ENCODE measurements at places on chromosomes 1 and 21.

GRCh38 chr1:164949771-164950471 lies 390.9 kb downstream of the PBX1 start:
- DNase-seq = no peak

- DNase-seq = no peak
Measured at GRCh38 chr1:198632007-198632406, 6.8 kb upstream of the PTPRC start.

GRCh38 chr1:202210385-202210784 lies 16.8 kb downstream of the LGR6 start:
- peak; percentile 54 for DNase-seq

DNA sequence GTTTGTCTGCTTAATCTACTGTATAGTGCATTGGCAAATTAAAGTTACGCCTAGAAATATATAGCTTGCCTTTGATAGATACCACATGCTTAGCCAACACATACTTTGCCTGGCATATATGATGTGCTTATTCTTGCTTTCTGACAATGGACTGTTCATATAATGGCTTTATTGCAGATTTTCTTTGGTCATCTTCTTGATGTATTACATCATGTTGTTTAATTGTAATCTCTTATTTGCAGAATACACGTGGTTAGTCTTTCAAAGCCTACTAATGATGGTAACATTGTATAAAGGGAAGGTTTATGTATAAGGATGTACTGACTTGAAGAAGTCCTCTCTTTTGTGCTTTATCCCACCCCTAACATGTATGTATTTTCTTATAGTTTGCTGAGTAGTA lies 201.5 kb downstream of the PDE4B start:
- DNase-seq = no peak

- no peak for DNase-seq
Measured at GRCh38 chr21:45463871-45464270, 58.9 kb downstream of the COL18A1 start.

GRCh38 chr1:90384193-90384592 lies 332.9 kb downstream of the BARHL2 start:
- DNase-seq = no peak

- no peak for DNase-seq
Measured at GRCh38 chr1:24317081-24317480, 2.1 kb upstream of the GRHL3 start.

DNA sequence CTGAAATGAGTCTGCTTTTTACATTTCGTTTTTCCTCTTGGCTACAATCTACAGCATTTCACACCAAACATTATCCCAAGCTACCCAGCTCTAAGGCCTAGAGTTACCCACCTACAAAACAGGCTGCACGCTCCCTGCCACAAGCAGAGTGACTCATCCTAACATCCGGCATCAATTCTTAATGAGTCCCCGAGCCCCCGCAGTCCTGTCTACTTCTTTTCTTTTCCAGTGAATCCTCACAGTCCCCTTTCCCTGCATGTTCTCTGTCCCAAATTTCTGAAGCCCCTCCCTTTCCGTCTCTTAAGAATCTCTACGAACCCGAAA lies 650 bp downstream of the PCNX2 start:
- peak; percentile 59 for DNase-seq

DNA sequence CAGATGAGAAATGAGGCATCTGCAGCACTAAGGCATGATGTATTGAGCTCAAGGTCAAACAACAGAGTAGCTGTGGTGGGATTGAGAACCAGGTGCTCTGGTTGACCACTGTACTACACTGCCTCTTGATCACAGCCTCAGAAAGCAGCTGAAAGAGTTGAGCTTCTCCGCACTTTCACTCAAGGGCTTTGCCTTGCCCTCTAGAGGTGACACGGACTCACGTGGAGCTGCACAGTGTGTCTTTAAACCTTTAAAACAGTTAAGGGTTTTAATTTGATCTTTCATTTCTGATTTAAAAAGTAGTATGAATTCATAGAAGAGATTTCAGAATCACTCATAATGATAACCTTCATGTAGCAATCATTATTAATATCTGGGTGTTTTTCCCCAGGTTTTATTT lies 132.5 kb downstream of the RWDD3 start:
- DNase-seq = no peak

DNA sequence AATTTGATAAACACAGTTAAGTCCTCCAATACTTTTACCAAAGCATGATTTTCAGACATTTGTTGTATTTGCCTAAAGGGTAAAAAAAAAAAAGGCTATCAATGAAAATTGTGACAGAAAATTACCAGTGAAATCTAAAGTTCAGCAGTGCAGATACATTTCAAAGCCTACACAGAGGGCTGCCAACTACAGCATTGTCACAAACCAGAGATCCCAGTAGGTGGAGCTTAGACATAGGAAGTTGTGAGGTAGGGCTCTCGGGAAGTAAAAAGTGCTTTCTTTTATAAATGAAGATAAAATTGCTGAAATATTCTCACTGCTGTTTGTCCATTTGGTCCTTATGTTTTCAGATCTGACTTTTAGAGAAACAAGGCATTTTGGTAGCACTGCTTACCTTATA lies 123.0 kb downstream of the DYRK1A start:
- DNase-seq = no peak

DNA sequence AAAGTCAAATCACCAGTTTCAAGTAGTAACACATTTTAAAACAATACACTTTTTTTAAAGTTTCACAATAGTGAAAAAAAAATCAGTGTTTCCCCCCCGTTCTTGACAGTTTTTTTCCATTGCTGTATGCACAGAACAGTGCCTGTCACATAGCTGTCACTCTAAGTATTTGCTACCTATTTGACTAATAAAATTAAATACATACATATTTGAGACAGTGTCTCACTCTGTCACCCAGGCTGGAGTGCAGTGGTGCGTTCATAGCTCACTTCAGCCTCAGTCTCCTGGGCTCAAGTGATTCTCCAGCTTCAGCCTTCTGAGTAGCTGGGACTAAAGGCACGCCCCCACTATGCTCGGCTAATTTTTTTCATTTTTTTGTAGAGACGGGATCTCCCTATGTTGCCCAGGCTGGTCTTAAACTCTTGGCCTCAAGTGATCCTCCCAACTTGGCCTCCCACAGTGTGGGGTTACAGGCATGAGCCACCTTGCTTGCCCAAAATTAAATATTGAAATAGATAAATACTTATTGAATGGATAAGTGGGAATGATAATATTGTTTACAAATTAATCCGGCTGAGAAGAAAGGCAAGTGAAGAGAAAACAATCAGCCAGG lies 12.6 kb upstream of the RHBG start:
- no peak for DNase-seq

GRCh38 chr1:37392051-37392450 lies 82.3 kb upstream of the ZC3H12A start:
- no peak for DNase-seq

- no peak for DNase-seq
Measured at GRCh38 chr1:175499595-175500382, 243.6 kb downstream of the TNR start.

DNA sequence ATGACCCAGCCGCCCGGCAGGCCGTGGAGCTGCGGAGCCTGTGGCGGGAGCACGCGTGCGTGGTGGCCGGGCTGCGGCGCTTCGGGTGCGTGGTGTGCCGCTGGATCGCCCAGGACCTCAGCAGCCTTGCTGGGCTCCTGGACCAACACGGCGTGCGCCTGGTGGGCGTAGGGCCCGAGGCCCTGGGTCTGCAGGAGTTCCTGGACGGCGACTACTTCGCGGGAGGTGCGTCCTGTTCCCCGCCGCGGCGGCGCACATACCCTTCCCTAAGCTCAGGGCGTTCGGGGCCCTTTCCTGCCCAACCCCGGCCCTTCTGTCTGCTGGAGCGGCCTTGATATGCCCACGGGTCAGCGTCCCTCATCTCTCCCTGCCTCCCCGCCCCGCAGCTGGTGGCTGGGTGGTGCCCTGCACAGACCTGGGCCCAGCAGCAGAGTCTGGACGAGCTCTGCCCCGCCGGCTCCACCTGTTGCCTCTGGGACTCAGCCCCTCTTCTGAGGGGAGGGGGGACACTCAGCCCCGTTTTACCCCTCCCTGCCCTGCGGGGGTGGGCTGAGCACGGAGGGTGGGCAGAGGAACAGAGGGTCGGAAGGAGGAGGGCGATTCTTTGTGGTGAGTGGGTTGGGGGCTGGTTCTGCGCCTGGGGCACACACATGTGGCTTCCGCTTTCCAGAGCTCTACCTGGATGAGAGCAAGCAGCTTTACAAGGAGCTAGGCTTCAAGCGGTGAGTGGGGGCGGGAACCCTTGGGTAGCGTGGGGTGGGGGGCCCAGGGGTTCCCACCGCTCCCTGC lies 688 bp downstream of the PRXL2B start:
- no peak for DNase-seq

GRCh38 chr1:111290630-111291029 lies at the start of gene CHIA:
Gene CHIA (plus strand): TSS chr1:111290851. CDS start chr1:111310468, 19,617 bp downstream.
- no peak for DNase-seq

- peak; percentile 67 for DNase-seq
Measured at GRCh38 chr1:154999571-155000410, 2.8 kb upstream of the ZBTB7B start.

DNA sequence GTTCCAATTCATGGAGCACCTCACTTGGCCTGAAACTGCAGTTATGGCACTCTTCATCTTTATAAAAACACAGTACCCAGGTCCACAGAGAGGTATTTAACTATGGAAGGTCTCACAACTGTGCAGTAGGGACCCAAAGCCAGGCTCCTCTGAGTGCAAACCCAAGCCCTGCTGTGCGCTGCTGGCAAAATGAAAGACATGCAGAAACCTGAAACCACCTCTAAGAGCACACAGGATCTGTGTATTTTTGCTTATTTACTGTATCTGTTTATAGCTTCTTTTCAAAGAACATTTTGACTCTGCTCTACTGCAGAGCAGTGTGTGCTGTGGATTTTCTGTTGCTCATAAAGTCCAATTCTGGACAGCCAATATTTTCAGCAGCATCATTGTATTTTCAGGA lies 166.6 kb downstream of the DSCAM start:
- no peak for DNase-seq

DNA sequence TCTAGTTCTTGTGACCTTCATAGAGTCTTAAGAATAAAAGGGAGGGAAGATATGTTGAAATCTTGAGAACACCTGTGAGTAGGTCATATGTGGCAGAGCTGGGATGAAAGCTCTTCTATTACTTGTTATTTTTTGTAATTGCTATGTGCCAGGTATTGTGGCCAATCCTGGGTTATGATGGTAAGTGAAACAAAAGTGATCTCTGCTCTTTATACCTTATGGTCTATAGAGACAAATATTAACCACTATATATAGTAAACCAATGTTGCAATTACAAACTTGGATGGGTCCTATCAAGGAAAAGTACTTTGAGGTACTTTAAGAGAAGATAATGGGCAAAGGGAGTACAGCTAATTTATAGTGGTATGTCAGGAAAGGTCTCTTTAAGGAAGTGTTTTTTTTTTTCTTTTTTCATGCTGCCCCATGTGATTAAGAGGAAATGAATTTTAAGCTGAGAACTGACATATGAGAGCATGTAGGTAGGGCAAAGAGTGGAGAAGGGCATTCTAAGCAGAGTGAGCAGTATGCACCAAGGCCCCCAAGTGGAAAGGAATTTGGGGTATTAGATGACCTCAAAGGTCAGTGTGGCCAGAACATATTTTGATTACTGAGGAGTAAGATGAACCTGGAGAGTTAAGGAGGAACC lies 43.3 kb downstream of the POU2F1 start:
- DNase-seq = peak; percentile 7

GRCh38 chr1:231420959-231421545 lies 1.0 kb downstream of the EGLN1 start:
- peak; percentile 44 for DNase-seq

DNA sequence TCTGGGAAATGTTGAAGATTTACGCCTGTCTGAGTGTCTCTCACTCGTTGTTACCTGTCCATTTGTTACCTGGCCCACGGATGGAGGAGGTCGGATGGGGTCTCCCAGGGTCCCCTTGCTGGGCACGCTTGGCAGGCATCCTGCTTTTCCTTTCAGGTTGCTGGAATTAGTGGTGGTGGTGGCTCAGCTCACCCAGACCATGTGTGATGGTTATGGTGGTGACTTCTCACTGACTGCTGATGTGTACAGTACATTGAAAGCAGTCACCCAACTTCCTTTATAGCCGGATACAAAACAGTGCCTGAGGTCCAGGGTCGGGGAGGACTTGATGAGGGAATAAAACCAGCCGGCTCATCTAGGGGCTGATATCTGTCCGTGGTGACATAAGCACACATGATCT lies 19.5 kb downstream of the MAPKAPK2 start:
- no peak for DNase-seq

- DNase-seq = peak; percentile 49
Measured at GRCh38 chr1:171431994-171432393, 53.3 kb upstream of the PRRC2C start.

- DNase-seq = no peak
Measured at GRCh38 chr1:234928642-234929041, 200.0 kb downstream of the TOMM20 start.

GRCh38 chr1:206496131-206496793 lies 11.1 kb upstream of the RASSF5 start:
- no peak for DNase-seq

DNA sequence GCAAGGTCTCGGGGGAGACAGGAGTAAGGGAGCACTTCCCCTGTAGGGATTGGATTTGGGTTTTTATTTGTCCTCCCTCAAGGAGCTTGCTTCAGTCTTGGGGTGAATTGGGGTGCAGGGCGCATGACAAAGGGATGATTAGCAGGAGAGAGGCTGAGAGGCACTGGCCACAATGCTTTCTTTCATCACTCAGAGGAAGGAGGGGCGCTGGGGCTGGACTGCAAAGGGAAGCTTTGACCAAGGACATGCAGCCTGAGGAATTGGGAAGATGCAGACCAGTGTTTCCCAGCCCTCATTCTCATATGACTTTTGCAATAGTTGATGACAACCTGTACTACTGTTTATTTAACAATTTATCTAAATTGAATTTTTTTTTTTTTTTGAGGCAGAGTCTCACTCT lies 34.1 kb upstream of the PDPN start:
- no peak for DNase-seq

GRCh38 chr1:7476861-7477547 lies 294.1 kb upstream of the VAMP3 start:
- no peak for DNase-seq

DNA sequence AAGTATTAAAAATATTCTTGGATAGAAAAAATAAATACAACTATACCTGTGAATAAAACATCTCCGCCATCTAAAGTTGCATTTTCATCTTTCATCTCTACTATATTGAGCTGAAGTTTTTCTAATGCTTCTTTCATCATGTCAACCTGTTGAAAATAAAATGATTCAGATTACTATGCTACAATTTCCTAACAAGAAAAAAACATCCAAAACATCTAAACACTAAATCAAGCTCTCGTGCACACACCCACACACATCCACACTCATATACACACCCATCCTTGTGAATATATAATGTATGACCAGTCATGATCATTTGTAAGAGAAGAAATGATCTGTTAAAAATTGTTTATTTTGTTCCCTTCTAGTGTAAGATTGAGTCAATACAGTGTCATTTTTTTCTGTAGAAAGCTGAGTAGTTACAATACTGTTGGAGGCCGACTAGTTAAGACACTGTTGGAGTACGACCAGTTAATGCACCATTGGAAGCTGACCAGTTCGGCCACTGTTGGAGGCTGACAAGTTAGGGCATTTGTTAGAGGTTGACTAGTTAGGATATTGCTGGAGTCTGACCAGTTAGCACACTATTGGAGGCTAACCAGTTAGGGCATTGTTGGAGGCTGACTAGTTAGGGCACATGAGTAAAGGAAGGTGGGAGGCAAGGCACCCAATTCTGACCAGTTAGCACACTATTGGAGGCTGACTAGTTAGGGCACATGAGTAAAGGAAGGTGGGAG lies 82.4 kb upstream of the BCL10 start:
- DNase-seq = no peak

GRCh38 chr1:109241841-109242345 lies 7.4 kb upstream of the CELSR2 start:
- DNase-seq = no peak
